Stimulated activated CD8-positive, alpha-beta memory T cell treated with anti-CD3 and anti-CD28 coated beads, Interleukin-7, amount 100 ng/mL, for 48 hours (primary cell): ENCODE measurements at places on chromosomes 3 and 15.

DNA sequence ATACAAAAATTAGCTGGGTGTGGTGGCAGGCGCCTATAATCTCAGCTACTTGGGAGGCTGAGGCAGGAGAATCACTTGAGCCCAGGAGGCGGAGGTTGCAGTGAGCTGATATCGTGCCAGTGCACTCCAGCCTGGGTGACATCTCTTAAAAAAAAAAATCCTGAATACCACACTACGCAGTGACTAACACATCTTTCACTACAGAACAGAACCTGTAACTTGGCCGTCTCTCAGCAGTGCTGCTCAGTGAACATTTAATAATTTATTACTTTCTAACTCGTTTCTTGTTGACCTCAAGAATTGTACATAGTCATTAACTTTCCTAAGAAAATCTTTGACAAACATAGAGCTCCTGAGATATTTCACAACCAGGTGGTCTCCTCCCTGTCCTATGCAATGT lies 3.8 kb downstream of the GREM1 start:
- DNase-seq, result no peak

DNA sequence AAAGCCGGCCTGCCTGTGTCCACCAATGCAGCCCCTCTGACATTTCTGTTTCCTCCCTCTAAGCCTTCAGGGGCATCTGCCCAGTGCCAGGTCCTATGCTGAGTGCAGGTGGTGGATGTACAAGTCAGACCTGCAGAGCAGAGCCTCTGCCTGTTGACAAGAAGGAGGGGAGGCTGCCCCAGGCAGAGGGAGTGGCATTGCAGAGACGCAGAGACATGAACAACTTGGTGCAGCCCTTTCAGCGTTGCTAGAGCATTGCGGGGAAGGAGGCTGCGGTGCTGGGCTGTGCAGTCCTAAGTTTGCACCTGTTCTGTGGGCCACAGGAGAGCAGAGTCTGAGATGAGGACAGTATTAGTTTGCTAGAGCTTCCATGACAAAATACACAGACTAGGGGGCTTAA lies 65.2 kb downstream of the LSM3 start:
- no peak for DNase-seq

DNA sequence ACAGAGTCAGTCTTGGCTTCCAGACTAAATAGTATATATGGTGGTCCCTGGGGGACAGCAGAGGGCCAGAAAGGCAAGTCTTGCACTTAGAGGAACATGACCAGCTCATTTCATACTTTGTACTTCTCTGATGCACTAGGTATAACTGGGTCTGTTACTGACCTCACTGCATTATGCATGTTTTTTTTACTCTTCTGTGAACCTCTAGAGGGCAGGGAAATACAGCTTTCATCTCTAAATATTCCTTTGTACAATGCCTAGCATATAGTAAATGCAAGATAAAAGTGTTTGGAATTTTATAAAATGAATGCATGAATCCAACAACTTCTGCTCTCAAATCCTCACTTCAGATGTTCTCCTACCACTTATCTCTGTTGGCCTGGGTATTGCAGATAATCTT lies 23.4 kb upstream of the ARL14 start:
- DNase-seq, result no peak

GRCh38 chr15:45169608-45170480 lies 17.9 kb downstream of the SHF start:
- DNase-seq, result no peak

GRCh38 chr3:129543999-129544398 lies 1.0 kb downstream of the H1-8 start:
- no peak for DNase-seq

DNA sequence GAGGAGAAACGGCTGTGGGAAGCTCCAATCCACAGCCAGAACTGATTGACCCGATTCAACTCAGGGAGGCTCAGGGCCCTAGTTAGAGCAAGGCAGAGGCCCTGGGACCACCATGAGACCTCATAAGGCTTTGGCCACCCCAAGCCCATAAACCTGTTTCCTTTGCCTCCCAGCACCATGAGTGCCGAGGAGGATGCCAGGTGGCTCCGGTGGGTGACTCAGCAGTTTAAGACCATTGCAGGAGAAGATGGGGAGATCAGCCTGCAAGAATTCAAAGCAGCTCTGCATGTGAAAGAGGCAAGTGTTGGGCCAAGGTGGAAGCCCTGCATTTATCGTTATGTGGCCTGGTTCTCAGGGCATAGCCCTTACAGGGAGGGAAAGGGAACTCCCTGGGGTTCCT lies 11.9 kb downstream of the NOX5 start:
- no peak for DNase-seq

DNA sequence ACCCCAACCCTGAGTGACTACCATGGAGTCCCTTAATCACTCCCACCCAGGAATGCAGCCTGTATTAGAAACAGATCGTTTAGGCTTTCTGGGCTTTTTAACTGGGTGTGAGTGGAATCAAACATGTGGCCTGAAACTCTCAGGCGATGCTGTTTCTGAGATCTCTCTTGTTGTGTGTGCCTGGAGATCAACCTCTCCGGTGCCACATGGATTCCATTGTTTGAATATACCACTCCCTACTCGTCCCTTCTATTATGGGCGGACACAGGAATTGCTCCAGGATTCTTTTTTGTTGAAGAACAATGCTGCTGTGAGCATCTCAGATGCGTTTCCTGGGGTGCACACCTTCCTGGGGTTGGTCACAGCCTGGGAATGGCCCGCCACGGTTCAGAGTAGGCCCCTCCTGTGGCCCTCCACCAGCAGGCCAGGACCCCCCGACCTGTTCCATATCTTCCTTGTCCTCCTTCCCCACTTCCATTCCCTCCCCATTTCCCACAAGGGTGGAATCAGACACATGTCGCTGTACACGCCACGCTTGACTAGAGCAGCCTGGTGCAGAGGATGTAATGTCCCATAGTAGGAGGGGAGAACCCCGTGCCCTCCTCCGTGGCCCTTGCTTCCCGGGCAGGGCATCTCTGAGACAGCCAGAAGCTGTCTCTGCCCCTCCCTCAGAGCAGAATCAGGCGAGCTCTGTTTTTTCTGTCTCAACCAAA lies 36.4 kb upstream of the PRR23E start:
- no peak for DNase-seq

GRCh38 chr3:185405243-185405642 lies 42.3 kb downstream of the MAP3K13 start:
- no peak for DNase-seq

DNA sequence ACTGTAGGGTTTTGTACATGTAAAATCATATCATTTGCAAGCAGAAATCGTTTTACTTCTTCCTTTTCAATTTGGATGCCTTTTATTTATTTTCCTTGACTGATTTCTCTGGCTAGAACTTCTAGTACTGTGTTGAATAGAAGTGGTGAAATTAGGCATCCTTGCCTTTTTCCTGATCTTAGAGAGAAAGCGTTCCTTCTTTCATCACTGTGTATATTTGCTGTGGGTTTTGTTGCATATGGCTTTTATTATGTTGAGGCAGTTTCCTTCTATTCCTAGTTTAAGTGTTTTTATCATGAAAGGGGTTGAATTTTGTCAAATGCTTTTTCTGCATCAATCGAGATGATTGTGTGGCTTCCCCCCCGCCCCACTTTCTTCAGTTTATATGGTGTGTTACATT lies 140.9 kb downstream of the ATG7 start:
- no peak for DNase-seq

GRCh38 chr15:99706557-99707303 lies 26.5 kb downstream of the LYSMD4 start:
- DNase-seq, result no peak

DNA sequence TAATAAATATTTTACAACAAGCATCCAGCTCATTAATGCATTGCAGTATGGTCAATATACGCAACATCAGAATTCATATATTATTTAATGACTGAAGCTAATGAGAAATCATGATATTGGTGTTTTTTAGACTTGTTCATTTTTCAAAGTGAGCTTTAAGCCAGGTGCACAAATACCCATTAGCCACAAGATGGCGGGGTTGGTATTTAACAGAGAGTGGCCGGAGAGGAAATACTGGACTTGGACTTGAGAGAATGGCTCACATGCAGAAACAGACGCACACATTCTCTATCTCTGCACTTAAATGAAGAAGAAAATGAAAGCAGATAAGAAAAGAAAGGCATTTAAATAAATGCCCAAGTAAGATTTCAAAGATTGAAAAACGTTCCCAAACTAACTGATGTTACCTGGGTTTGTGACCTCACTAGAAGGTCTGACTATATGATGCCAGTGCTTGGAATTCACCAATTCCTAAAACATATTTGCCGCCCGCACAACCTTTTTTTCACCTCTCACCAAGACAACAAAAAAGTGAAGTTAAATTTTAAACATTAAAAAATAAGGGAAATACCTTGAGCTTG lies 21.2 kb upstream of the CRBN start:
- DNase-seq, result no peak

DNA sequence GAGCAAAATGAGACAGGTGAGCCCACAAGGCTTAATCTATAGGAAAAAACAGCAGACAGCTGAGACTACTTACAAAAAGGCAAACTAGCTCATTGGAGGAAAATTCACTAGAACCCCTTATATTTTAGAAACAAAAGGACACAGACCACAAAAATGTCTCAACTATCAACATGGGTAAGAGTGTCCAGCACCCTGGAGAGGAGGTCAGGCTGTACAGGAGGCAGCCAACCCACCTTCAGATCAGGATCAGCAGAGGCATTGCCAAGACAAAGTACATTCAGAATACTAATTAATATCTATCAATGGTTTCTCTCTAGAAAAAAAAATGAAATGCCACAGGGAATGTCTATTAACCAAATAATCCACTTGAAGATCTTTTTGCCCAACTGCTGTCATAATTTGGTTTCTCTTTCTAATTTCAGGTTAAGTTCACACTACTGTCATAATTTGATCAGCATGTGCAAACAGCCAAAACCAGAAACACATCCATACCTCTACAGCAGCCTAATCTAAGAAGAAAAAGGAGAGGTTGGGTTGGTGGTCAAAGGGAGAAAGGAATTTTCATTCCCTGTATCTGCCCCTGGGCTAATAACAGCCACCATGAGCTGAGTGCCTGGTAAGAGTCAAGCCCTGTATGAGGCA lies 26.0 kb upstream of the THBS1 start:
- no peak for DNase-seq

- DNase-seq, result no peak
Measured at GRCh38 chr3:132570016-132570415, 27.1 kb upstream of the ACKR4 start.

DNA sequence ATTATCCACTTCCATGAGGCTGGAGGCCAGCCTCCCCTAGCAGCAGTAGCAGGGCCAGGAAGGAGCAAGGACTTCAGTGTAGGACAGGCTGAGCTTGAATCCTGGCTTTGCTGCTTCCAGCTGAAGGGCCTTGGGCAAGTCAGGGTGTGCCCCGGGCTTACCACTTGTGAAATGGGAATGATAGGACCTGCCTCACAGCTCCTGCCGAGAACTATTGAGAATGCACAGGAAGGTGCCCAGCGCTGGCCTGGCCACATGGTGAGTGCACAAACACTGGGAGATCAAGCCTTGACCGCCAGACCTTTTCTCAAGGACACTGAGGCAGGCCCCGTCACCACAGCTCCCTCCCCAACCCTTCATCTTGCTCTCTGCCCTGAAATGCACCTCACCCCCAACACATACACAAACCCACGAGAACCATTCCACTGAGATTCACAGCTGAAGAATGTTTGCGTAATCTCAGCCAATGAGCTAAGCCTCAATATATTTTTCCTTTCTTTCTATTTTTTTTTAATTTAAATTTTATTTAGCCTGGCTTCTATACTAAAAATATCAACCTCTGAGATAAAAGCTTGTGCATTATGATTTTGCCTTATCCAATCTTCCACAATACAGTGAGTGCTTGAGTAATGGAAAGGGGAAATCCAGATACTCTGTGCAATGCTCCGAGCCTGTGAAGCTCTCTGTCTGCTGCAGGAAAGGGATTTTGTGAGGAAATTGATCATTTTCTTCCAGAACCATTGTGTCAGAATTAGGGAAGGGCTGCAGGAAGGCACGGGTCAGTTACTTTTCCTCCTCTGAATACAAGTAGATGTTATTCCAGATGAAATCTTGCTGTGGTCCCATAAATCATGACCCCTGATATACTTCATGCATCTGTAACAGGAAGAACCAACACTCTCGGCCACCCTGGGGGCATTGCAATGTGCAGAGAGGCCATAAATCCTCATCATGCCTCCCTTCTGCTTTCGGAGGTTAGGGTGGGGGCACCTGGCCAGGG lies 193.9 kb downstream of the TLE3 start:
- no peak for DNase-seq
